COR-L47 (cell line): ENCODE measurements at places on chromosomes 2 and 18.
A peak's percentile ranks its signal among the peaks of the same experiment; 100 is the strongest.

DNA sequence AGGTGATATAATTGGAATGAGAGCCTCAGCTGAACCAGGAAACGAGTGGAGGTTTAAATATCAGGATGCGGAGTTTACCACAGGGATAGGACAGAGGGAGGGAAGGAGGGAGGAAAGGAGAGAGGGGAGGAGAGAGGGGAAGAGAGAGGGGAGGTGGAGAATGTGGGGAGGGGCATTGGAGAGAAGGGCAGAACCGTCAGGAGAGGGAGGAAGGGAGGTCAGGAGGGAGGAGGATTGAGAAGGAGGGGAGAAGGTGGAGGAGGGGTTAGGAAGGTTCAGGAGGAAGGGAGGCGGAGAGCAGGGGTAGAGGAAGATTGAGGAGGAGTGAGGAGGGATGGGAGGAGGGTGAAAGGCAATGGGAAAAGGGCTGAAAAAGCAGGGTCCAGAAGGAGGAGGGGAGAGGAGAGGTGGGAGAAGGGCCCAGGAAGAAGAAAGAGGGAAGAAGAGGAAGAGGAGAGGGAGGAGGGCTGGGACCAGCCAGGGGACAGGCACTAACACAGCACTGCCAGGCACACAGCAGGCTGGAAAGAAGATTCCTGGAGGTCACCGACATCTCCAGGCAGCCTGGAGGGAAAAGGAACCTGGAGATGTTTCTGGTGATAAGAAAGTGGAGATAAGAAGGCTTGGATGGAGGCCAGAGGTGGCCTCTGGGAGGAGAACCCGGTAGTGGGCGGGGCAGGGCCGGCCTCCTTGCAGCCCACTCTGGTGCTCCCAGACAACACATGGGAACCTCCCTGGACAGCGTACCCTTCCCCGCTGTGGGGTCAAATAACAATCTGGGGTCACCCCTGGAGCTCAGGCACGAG lies 176.7 kb upstream of the SMAD2 start:
- no peak for DNase-seq

DNA sequence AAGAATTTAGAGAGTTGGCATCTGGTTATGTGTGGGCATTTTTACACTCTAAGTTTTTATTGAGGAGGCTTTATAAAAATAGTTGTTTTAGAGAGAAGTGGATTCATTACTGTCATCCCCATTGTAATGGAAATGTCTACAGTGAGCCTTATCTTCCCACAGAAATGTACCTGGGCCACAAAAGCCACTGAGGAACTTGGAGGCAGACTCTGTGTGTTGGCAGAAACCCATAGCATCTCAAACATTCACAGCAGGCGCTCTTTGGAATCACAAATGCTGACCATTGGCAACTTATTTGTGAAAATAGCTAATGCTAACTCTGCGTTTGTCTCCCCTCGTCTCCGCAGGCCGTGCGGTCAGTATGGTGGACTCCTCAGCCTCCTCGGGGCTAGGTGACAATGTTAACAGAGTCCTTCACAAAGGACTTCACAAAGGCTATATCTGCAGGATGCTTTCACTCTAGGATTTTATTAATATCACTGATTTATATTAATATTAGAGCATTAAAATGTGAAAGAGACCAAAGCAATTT lies 689.1 kb upstream of the POU3F3 start:
- no peak for DNase-seq

GRCh38 chr2:169221745-169222369 lies 140.5 kb downstream of the LRP2 start:
- peak; percentile 10 for DNase-seq

DNA sequence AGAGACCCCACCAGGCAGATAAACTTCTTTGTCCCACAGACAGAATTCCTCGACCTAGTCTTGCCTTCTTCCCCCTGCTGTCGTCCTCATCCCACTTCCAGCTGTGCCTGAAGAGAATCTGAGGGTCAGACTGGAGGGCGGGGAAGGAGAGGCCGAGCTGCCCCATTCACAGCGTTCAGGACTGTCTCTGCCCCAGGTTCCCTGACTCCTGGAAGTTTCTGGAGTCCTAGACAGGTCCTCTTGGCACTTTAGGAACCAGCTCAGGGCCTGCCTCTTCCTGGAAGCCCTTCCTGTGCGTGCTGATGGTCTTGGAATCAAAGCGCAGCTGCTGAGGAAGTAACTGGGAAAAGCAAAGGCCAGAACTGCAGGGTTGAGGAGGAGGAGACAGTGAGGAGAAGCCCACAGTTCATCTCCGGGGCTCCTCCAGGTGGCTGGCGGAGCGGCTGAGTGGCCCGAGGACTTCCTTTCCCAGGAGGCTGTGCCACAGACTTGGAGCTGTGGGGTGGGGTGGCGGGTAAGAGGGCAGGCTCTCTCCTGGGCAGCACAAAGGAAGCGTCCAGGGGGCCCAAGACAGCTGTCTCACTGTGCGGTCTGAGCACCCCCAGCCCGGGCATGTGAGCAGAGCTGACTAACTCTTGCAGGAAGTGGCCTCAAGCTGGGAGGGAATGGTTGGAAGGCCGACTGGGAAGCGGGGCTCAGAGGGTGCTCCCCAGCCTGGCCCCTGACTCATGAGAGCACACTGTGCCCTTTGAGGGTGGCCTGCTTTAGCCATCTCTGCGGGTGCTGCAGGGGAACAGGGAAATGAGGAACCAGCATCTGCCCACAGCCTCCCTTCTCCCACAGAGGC lies 39.5 kb downstream of the SDC1 start:
- DNase-seq = peak; percentile 15

DNA sequence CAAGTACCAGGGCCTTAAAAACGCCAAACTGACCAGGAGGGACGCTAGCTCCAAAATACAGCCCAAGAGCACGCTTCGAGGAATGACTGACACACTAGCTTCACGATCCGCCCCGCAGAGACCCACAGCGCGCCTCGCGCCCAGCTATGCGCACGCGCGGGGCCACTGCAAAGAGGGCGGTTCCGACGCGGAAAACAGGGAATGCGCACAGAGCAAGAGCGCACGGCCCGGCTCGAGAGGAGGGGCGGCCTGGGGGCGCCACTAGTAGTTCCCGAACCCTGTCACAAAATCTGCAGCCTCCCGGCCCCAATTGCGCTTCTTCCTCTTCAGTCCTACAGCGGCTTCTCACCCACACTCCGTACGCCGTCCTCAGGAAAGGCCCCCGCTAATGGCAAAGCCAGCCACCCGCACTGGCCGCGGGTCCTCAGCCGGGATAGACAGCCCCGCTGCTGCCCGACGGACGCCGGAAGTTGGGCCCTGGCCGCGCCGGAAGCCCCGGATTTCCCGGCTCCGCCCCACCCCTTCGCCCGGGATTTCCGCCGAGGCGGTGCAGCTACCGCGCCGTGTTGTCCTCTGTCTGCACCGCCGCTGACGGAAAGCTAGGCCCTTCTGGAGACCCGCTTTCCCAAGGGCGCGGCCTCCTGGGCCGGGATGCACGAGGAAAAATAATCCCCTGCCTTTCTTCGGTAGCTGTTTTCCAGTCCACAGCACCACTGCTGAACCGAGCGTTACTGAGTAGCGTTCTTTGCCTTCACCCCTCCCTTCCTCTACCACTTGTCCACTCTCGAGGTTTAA lies at the start of gene HDHD2:
Gene HDHD2 (minus strand): TSS at position 472 of the 795 bp plus-strand sequence. CDS start 14,061 bp downstream, outside the sequence.
- DNase-seq = peak; percentile 88

DNA sequence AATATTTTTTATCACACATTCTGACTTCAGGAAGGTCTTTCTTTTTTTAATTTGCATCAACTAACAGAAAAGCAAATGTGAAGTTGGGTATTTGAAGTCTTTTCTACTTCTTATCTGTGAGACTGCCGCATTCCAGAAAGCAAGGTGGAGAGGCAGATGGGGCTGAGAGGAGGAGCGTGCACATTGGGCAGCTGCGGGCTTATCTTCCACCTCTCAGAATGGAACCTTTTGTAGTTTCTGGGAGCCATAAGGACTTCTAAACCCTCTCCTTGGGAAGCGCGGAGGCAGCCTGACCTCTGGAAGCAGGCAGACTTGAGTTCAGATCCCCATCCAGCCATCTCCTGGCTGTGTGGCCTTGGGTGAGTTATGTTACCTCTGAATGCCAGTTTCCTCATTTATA lies 3.9 kb downstream of the MAPRE3 start:
- no peak for DNase-seq

GRCh38 chr18:3067722-3068121 lies 54.8 kb upstream of the LPIN2 start:
- no peak for DNase-seq

DNA sequence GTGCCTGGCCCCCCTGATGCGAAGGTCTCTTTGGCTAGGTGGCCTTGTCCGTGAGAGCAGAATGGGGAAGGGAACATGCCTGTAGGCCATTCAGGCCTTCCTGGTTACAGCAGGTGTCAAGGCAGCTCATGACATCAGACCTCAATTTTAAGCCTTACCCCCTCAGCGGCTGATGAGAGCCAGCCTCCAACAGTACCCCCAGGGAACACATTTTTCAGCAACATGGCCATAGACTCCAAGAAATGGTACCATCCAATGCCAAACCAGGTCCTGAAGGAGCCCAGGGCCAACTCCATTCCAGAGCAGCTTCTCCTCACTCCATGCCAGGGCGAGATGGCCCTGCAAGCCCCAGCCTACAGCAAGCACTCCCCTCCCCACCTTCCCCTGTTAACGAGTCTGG lies 199.2 kb downstream of the SMAD2 start:
- DNase-seq = no peak

DNA sequence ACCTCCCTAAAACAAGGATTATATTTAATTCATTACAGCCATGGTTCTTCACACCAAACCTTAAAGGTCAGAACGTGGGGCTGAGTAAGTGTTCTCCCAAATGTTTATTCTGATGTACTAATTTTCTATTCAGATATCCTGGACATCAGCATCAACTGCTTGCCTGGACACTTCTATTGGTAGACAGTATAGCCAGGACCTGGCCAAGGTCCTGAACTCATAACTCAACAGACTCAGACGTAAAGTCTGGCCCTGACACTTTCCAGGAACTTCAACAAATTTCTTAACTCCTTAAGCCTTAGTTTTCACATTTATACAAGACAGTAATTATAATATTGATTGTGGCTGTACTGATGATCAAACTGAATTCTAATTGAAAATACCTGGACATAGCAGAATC lies 89.1 kb downstream of the AKAIN1 start:
- DNase-seq = no peak

- DNase-seq = no peak
Measured at GRCh38 chr2:148936857-148937450, 61.9 kb downstream of the KIF5C start.

DNA sequence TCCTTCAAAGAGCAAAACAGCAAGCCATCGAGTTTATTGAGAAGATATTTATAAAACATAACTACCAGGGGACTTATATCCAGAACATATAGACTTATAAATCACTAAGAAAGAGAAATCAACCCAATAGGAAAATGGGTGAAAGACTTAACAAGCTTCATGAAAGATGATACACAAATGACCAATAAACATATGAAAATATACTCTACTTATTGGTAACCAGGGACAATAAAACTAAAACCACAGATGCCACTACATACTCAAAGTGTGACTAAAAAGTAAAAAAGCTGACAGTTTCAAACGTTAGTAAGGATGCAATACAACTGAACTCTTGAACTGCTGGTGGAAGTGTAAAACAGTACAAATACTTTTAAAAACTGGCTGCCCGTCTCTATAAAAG lies 154.3 kb downstream of the TMEM163 start:
- DNase-seq = no peak

- no peak for DNase-seq
Measured at GRCh38 chr2:196403471-196403870, 232.1 kb upstream of the STK17B start.

DNA sequence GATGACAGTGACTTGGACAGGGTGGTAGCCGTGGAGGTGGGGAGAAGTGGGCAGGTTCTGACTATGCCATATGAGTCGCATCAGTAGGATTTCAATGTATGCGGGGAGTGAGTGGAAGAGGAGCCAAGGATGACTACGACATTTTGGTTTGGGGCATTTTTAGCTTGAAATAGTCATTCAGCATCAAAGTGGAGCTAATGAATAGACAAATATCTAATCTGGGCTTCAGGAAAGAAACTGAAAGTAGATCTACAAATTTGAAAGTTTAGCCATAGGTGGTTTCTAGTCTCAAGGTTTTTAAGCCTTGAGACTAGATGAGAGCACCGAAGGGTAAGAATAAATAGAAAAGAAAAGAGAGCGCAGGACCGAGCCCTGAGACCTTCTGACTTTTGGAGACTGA lies 58.3 kb downstream of the FEZ2 start:
- no peak for DNase-seq

GRCh38 chr18:79987566-79987965 lies 797 bp downstream of the TXNL4A start:
- no peak for DNase-seq

DNA sequence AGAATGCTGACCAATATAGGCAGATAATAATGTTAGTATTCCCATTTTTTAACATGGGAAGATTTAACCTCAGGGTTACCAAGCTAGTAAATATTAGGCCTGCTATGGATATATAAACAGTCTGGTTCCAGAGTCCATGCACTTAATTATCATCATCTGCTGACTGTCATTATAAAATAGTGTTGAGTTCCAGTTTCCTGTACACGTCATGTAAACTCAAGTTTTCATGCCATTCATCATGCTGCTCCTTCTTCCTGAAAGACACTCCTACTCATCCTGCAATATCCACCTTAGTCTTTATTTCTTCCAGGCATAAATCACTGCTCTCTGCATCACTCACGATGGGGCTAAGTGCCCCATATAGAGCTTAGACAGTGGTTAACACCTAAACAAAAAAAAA lies 420.8 kb upstream of the SPHKAP start:
- DNase-seq = no peak

- no peak for DNase-seq
Measured at GRCh38 chr2:46171411-46171953, 125.7 kb upstream of the EPAS1 start.

GRCh38 chr2:10790228-10790973 lies 22.2 kb downstream of the PDIA6 start:
- no peak for DNase-seq

GRCh38 chr2:231581328-231581727 lies 11.3 kb upstream of the TEX44 start:
- no peak for DNase-seq

- DNase-seq = peak; percentile 41
Measured at GRCh38 chr2:182240862-182241371, 185.9 kb downstream of the PDE1A start.

DNA sequence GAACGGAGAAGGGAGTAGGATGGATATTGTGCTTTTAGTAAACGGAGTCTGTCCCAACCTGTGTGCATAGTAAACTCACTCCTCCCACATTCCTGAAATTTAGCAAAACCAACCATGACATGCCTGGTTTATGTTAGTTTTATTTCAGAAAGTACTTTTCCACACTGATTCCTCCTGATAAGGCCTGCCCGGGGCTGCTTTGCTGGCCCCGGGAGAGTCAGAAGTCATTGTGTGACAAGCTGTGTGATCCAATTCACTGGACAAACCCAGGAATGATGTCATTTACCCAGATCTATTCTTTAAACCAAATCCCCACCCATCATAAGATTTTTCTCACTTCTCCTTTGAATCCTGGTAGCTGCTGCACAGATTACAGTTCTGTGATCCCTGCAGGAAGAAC lies 109.0 kb downstream of the SETBP1 start:
- no peak for DNase-seq

GRCh38 chr2:127081826-127082633 lies 24.9 kb downstream of the BIN1 start:
- no peak for DNase-seq

GRCh38 chr2:176002688-176003210 lies 682 bp upstream of the LNPK start:
- DNase-seq = peak; percentile 33
